Uterus (tissue), 4 donors: ENCODE measurements at places on chromosomes 2 and 18. TPM values are rescaled to one million over a fixed set of nuclear protein-coding genes. Genes with fewer than 3 reads are reported as not detected.

GRCh38 chr2:231378026-231378722, 17.3 kb upstream of the B3GNT7 start:
- no peak for DNase-seq
- no peaks in the 10 kb centered on the region for H3K36me3 ChIP-seq
- no peaks in the 10 kb centered on the region for H3K27me3 ChIP-seq
- no peak overlapping the region for H3K27ac ChIP-seq
- no peak overlapping the region for H3K4me3 ChIP-seq

DNA sequence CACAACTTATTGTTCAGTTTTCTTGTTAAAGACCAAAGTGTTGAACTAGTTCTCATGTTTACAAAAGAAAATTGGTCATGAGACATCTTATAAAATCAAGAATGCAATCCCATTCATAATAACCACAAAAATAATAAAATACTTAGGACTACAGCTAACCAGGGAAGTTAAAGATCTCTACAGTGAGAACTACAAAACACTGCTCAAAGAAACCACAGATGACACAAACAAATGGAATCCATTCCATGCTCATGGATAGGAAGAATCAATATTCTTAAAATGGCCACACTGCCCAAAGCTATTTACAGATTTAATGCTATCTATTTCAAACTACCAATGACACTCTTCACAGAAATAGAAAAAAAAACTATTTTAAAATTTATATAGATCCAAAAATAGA, 1354.8 kb upstream of the CDH2 start:
- H3K27ac ChIP-seq, result no peak overlapping the region
- no peaks in the 10 kb centered on the region for H3K27me3 ChIP-seq
- no peak overlapping the region for H3K4me3 ChIP-seq
- no peaks in the 10 kb centered on the region for H3K36me3 ChIP-seq
- no peaks in the 10 kb centered on the region for H3K4me1 ChIP-seq

GRCh38 chr18:34647251-34647650, 62.8 kb upstream of the DTNA start:
- peaks cover 4% of the 10 kb centered on the region for H3K4me1 ChIP-seq
- H3K4me3 ChIP-seq, result no peak overlapping the region
- H3K36me3 ChIP-seq, result no peaks in the 10 kb centered on the region

- H3K4me1 ChIP-seq, result no peaks in the 10 kb centered on the region
- H3K4me3 ChIP-seq, result no peak overlapping the region
- DNase-seq, result no peak
- no peaks in the 10 kb centered on the region for H3K27me3 ChIP-seq
- H3K36me3 ChIP-seq, result no peaks in the 10 kb centered on the region
These were observed 113.5 kb upstream of the NEDD4L start for GRCh38 chr18:57930476-57930875.

GRCh38 chr2:52539026-52539970, 1228.3 kb upstream of the CHAC2 start:
- no peaks in the 10 kb centered on the region for H3K4me1 ChIP-seq
- no peaks in the 10 kb centered on the region for H3K36me3 ChIP-seq
- no peak overlapping the region for H3K27ac ChIP-seq
- no peak overlapping the region for H3K4me3 ChIP-seq
- DNase-seq, result no peak

DNA sequence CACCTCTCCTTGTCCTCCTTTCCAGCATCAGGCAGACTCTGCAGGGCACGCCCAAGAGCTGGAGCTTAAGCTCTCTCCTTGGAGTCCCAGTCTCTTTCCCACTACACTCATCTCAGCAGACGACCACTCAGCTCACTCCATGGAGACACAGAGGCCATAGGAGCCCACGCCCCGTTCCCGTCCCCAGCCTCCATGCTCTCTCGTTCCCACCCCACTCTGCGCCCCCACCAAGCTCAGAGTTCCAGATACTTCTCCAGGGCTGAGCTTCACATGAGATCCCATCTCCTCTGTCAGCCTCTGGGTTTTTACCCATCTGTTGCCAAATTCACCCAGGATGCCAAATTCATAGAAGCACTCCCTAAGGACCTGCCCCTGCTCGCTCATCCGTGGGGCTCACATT, 87.3 kb downstream of the MALT1 start:
- no peaks in the 10 kb centered on the region for H3K27me3 ChIP-seq
- H3K4me3 ChIP-seq, result no peak overlapping the region
- H3K4me1 ChIP-seq, result no peaks in the 10 kb centered on the region
- no peaks in the 10 kb centered on the region for H3K36me3 ChIP-seq

- H3K36me3 ChIP-seq, result no peaks in the 10 kb centered on the region
- no peaks in the 10 kb centered on the region for H3K4me1 ChIP-seq
- no peak overlapping the region for H3K4me3 ChIP-seq
- no peaks in the 10 kb centered on the region for H3K27me3 ChIP-seq
- no peak for DNase-seq
These were observed 45.3 kb downstream of the ACAA2 start for GRCh38 chr18:49768051-49768391.

GRCh38 chr2:32830196-32830595, 116.6 kb upstream of the LTBP1 start:
- no peak for DNase-seq
- no peak overlapping the region for H3K4me3 ChIP-seq
- no peaks in the 10 kb centered on the region for H3K27me3 ChIP-seq
- no peaks in the 10 kb centered on the region for H3K4me1 ChIP-seq
- no peaks in the 10 kb centered on the region for H3K36me3 ChIP-seq

DNA sequence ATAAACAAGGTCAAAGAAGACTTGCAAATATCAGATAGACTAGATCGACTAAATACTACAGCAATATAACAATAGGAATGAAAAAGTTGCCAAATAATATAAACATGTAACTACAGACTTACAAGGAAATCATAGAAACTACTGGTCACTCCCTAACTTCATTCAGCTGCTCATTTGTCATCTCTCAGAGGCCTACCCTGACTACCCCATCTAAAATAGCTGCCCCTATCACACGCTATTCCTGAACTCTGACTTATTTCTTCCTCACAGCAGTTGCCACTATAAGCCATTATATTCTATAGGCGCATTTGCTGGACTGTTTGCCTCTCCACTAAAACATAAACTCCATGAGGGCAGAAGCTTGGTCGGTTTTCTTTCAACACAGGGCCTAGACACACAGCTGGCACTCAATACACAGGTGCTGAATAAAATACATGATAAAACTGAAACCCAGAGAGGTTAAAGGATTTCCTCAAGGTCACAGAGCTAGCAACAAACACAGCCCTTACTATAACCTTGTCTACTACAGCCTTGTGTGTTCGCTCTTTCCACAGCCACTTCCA, 1.8 kb downstream of the STRN start:
- H3K36me3 ChIP-seq, result no peaks in the 10 kb centered on the region
- peak overlapping the region; percentile 100 for H3K4me3 ChIP-seq
- no peak for DNase-seq

- no peaks in the 10 kb centered on the region for H3K36me3 ChIP-seq
- H3K27ac ChIP-seq, result no peak overlapping the region
- peak; percentile 26 for DNase-seq
- H3K4me3 ChIP-seq, result no peak overlapping the region
- no peaks in the 10 kb centered on the region for H3K27me3 ChIP-seq
- H3K4me1 ChIP-seq, result no peaks in the 10 kb centered on the region
These were observed 41.1 kb upstream of the VIT start for GRCh38 chr2:36655453-36655852.

GRCh38 chr2:74689671-74690070, 35.6 kb downstream of the SEMA4F start:
- H3K4me3 ChIP-seq, result no peak overlapping the region
- no peaks in the 10 kb centered on the region for H3K27me3 ChIP-seq
- H3K36me3 ChIP-seq, result no peaks in the 10 kb centered on the region
- no peak for DNase-seq

Gene SEMA4C
- 117 TPM for total RNA-seq

Gene C2orf92
- 17.5 TPM for total RNA-seq

Gene CROCC2
- not detected for total RNA-seq

Gene CACNB4
- total RNA-seq, result 2.1 TPM

Gene TAF4B
- 7.6 TPM for total RNA-seq

Gene MFSD2B
- not detected for total RNA-seq

Gene HNMT
- 54.6 TPM for total RNA-seq
